ENCODE measurements at places on chromosomes 12 and 14.
A peak's percentile ranks its signal among the peaks of the same experiment; 100 is the strongest.

DNA sequence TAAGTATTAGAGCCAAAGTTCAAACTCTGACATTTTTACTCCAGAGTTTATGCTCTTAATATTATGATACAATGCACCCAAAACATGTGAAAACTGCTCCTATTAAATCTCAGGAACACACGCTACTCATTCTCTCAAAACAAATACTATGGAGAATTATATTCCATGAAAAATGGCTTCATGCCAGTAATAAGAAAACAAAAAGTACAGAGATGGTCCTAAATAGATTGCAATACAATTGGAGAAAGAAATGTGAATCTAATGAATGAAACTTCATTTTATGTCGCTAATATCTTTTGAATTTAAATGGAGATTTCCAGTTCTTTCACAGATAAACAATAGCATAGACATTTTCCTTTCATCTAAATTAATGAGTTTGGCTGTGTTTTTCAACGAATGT, 384.3 kb downstream of the ADAMTS20 start:
- no peak for DNase-seq

DNA sequence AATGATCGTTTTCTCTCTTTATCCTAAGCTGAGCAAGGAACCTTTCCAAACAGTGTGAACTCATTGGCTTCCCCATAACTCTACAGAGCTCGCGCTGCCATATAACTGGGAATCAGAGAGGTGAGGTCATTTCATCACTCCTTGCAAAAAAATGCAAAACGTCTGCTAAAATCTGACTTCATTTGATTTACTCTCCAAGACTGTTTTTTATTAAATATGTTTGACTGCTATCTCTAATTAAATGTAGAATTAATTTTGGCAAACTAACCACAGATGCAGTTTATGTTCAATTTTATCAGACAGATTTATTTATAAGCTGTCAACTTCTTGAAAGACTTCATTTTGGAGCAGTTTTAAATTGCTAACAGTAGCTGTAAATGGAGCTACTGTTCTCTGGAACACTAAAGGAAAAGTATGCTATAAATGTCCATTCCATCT, 131.6 kb upstream of the SOX5 start:
- no peak for DNase-seq

DNA sequence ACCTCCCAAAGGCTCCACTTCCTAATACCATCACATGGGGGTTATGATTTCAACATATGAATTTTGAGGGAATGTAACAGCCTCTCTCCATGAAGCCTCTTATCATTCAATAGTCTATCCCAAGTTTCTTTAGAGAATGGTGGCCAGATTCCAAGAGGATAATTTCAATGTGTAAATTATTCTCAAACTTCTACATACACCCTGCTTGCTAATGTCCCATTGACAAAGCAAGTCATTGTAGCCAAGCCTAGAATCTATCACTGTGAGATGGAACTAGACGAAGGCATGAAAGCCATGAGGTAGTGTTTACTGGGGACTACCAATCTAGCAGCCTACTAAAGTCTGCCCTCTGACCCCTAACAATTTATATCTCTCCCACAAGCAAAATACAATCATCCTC, 3.8 kb downstream of the INHBC start:
- no peak for DNase-seq

DNA sequence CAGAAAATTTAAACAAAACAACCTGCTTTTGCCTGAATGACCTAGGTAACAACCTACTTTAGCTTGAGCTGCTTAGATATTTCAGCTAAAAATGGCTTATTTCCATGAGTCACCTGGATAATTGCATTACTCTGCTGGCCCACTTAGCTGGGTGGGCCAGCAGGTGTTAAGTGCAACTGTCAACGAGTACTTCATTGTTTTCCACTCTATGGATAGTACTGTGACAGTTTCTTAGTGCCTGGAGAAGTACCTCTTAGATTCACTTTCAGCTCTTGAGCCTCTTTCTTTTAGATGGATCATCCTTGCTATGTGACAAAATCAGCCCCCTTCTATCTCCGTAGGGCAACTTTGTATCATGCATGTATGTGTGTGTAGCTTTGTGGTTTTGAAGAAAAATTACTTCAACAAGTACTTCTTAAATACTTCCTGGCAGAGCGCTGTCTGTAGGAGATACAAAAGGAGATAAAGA, 368.2 kb upstream of the ATP2B1 start:
- no peak for DNase-seq

DNA sequence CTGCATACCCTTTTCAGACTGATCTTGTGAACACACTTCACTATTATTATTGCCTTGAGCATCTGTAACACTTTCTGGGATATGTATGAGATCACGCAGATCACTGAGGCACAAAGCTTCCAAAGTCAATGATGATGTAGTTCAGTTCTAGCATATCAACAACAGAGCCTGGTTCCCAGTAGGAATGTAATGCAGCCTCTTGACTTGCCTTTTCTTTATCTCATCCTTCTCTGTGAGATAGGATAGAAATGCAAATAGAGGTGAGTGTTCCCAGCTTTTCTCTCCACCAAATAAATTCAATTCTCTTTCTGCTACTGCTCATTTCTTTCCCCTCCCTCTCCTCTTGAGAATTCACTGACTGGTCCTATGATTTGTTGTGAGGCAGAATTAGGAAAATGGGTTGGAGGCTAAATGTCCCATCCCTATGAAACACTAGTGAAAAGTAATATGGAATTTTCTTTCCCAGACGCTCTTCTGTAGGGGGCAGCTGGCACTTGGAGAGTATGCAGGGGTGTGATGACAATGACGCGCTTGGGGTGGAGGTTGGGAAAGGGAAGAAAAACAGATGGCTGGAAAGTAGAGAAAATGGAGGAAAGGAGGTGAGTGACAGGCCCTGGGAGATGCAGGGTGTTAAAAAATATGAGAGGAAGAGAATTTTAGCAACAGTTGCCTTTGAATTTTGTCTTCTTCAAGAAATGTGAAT, 96.0 kb upstream of the TMTC1 start:
- DNase-seq: peak; percentile 36

DNA sequence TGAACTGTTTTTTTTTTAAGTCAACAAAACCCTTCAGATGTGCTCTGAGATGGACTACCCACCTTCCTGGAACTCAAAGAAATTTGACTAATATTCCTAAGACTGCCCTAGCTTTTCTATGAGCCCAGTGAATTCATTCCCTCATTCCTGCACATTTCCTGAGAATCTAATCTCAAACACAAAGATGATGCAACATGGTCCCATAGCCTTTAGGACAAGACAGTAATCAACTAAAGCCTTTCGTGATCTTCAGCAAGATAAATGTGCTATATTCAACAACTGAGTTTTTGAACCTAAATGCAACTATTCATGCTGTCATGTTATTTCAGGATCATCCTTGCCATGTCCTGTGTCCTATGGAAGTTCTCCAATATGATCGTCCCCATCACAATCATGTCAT, 5.0 kb downstream of the SETD3 start:
- no peak for DNase-seq

- no peak for DNase-seq
Observed at GRCh38 chr14:31418440-31418839, 1.9 kb downstream of the HEATR5A start.

DNA sequence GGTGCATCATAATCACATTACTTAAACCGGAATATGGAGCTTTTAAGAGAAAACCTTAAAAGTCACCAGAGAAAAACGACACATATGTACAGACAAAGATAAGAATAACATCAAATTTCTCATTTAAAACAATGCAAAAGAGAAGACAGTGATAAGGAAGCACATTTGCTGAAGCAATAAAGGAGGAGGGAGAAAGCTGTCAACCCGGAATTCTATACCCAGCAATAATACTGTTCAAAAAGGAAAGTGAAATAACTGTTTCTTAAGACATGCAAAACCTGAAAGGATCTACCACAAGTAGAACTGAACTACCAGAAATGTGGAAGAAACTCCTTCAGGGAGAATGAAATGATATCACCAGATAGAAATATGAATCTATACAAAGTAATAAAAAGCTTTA, 15.4 kb downstream of the SLC6A13 start:
- DNase-seq: no peak

- DNase-seq: no peak
Observed at GRCh38 chr14:34983786-34984185, 994 bp downstream of the SRP54 start.

- DNase-seq: no peak
Observed at GRCh38 chr12:2221030-2221621, 168.3 kb downstream of the CACNA1C start.

DNA sequence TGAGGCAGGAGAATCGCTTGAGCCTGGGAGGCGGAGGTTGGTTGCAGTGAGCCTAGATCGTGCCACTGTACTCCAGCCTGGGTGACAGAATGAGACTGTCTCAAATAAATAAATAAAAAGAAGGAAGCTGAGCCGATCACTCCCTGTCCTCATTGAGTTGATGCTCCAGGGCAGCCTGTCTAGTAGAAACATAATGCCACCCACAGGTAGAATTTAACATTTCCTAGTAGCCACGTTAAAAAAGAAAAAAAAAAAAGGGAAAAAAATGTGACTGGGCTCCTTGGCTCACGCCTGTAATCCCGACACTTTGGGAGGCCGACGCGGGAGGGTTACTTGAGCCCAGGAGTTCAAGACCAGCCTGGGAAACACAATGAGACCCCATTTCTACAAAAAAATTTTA, 135.7 kb downstream of the SCARB1 start:
- DNase-seq: no peak

DNA sequence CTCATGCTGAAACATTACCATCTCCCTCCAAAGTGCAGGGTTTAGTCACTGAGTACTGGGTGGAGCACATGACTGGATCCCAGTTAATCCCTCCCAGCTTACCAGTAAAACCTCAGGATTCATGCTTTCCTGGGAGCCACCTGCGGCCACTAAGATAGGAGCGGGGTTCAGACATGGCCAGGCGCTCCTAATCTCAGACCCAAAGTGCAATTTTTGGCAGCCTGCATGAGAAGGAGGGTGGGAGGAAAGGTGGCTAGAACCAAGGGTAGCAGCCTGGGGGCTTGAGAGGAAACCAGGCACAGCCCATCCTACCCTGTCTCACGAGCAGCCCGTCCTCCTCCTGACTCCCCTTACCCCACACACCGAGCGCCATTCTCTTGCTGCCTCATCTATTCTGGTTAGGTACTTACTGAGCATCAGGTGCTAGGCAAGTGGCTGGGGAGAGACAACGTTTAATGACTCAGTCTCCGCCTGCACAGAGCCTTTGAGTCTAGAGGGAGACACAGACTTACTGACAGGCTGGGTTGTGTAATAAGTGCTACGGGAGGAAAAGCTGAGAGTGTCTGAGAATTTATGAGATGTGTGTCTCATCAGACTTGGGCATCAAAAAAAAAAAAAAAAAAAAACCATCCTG, 9.9 kb downstream of the GPRC5A start:
- DNase-seq: no peak

DNA sequence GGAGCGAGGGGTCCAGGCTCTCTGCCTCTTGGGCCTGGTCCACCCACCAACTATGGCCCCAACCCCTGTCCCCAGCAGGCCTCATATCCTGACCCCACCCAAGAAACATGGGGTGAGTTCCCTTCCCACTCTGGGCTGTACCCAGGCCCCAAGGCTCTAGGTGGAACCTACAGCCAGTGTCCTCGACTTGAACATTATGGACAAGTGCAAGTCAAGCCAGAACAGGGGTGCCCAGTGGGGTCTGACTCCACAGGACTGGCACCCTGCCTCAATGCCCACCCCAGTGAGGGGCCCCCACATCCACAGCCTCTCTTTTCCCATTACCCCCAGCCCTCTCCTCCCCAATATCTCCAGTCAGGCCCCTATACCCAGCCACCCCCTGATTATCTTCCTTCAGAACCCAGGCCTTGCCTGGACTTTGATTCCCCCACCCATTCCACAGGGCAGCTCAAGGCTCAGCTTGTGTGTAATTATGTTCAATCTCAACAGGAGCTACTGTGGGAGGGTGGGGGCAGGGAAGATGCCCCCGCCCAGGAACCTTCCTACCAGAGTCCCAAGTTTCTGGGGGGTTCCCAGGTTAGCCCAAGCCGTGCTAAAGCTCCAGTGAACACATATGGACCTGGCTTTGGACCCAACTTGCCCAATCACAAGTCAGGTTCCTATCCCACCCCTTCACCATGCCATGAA, 8.6 kb downstream of the ARHGAP9 start:
- no peak for DNase-seq

DNA sequence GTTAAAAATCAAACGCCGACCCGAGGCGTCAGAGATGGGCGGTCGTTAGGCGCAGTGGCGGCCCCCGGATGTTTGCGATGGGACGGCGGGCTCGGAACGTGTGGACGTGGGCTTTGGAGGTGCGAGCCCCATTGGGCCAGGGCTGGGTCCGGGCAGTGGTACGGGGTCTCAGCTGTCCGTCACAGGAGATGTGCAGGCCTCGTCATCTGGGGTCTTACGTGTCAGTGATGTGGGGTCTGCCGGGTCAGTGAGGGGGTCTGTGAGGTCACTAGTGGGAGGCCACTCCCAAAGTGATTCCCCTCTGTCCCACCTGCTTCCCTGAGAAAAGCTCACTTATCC, 21.6 kb upstream of the CHFR start:
- no peak for DNase-seq

DNA sequence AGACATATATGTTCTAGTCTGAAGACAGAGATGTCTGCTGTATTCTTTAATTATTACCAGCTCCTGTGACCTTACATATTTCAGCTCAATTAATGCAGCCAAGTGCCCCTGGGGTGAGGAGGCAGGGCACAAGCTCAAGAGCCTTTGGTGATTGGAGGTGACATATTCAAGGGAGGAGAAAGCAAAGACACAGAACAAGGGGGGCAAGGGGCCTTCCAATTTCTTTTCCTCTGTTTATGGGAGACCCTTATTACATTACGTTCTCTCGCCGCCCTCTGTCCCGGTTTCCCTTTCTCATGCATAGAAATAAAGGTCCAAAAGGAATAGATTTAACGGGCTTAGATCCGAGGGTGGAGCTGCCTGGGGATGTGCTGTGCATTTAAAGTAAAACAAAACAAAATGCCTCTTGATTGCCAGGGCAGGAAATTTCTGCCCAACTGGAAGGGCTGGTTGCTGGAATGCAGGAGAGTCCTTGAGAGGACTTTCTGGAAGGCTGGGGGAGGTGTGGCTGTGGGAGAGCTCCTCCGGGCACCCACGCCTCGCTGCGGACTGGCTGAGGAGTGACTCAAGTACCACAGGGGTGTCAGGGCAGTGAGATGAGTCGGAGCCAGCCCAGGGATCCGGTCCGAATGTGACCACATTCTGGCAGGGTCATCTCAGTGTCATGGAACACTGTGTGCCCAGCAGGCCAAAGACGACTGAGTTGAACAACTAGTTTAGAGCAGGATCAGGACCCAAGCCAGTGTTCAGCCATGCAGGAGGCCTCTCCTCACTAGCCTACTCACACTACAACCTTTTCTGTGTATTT, 32.1 kb upstream of the GSG1 start:
- no peak for DNase-seq

DNA sequence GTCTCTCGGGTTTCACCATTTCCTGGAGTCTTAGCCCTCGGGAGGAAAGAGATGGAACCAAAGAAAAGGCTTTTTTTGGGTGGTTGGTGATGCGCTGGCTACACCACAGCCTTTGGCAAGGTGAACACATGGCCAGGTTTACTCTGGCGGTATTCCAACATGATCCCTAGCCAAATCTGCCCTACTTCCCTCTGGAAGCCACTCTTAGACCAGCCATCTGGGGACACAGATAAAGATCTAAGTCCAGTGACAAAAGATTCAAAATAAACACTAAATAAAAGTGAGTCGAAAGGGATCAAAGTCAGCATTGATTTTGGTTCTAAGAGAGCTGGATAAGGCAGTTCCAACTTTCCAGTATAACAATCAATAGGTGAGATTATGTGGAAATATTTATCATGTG, 694.5 kb downstream of the VRK1 start:
- DNase-seq: no peak

- no peak for DNase-seq
Observed at GRCh38 chr14:23665302-23666016, 29.3 kb downstream of the DHRS2 start.
